ENCODE measurements at places on chromosomes 16 and 17.

- DNase-seq: no peak
These were observed 33.9 kb downstream of the CMTM4 start for GRCh38 chr16:66662445-66663194.

GRCh38 chr16:17512636-17513220, 42.0 kb upstream of the XYLT1 start:
- no peak for DNase-seq

- DNase-seq: no peak
These were observed 12.3 kb upstream of the CDC42EP4 start for GRCh38 chr17:73324160-73324475.

DNA sequence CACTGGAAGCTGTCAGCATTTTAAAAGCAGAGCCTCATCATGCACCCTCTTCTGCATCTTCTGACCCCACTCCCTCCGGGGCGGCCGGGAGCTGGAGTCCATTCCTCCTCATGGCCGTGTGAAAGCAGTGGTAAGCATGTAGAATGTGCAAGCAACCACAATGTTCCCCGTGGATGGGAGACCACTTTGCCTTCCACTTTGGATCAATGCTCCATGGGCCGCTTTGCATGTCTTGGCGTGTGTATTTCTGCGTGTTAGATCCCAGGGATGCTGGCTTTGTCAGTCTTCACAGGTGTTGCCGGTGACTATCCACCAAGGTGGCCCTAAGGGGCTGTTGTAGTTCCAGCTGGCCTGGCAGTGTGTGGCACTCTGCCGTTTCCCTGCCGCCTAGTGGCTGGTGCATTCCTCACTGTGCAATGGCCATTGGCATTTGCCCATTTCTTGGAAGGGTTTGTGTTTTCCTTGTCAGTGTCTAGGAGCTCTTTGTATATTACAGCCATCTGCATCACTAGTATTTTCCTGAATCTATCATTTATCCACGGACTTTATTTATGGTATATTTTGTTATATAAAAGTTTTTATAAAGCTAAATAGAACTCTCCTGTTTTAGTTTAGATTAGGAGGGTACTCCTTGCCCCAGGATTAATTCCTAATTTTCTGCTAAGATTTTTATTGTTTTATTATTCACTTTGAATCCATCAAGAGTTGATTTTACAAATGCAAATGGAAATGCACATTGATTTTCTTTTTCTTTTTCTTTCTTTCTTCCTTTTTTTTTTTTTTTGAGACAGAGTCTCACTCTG, 5.8 kb upstream of the ALDH3A1 start:
- DNase-seq: no peak

DNA sequence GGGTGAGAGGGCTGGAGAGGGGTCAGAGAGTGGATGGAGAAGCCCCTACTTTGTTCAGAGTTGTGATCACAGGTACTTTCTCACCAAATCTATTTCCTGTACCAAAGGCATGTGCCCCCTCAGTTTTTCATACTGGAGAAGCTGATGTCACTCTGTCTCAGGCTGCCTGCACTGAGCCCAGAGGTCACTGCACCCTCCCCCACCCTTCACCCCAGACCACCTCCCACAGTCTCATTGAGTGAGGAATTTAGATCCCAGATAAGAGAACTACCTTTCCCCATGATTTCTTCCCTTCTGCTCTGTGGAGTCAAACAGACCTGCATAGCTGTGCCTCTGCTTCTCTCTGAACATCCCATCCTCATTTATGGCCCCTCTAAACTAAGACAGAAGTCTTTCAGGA, 140.0 kb upstream of the IRX6 start:
- no peak for DNase-seq

DNA sequence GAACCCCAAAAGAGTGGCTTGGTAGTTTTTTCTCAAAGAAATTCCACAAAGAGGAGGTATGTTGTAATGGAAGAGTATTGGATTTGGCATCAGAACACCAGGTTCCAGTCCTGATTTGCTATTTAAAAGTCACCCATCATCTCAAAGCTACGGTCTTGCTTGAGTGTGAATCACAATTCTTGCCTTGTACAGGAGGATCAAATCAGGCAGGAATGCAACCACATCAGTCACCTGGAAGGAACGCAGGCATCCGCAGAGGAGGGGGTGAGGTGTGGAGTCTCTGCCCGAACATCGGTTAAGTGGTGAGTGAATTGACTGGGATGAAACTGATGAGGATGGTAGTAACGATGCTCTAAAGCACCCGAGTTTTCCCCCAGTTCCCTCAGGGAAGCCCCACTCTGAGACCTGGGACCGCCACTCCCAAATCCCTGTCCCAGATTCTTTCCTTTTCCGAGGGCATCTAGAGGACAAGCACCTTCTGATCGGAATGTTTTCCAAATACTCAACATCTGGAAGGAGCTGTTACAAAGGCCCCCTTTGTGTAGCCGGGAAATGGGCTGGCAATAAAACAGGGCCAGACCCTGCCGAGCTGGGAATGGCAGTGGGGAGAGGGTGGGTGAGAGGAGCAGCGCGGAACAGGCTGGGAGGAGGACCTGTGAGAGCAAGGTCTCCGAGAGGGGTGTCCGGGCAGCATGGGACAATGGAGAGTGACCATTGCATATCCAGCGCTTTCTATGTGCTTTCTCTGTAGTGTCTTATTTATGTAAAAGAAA, 469.6 kb downstream of the SLC39A11 start:
- no peak for DNase-seq

- DNase-seq: no peak
These were observed 15.0 kb downstream of the OR1F1 start for GRCh38 chr16:3202903-3203539.

DNA sequence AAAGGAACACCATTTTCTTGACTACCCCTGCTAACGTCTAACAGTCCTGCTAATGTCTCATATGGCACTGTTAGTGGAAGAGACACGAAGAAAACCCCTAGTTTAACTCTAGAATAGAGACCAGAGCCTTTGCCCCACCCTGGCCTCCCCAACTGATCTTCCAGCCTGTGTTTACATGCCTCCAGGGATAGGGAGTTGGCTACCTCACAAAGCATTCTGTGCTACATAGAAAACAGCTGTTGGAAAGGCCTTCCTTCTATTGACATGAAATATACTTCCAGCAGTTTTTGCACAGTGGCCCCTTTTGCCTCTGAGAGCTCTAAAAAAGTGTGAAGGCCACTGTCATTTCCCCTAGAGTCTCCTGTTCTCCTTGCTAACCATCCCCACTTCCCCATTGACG, 73.1 kb downstream of the ASIC2 start:
- DNase-seq: no peak

GRCh38 chr17:50465171-50465570, 3.5 kb downstream of the CHAD start:
- no peak for DNase-seq

All from T-helper 2 cell (primary cell).